Foreskin keratinocyte (primary cell): ENCODE measurements at places on chromosomes 3 and 15.

DNA sequence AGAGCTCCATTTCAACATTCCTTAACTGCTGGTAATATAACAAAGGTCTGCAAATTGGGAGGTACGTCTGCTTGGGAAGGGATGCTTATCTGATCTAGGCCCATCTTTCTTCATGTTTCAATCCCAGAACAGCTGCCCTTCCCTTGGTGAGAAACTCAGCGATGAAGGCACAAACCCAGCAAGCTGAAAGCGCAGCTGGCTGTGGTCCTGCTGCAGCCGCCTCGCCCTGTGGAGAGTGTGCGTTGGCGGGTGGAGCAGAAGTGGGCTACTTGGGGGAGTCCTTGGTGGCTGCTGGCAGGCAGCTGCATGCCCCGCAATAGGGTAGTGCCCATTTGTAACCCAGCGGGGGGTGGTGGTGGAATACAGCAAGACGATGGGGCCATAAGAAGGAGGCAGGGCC, 160.6 kb upstream of the WNT5A start:
- DNase-seq: no peak

GRCh38 chr15:87661454-87662355, 594.8 kb downstream of the NTRK3 start:
- no peak for DNase-seq

- DNase-seq: peak; percentile 48
Observed at GRCh38 chr15:99105514-99106341, 848 bp downstream of the SYNM start.

DNA sequence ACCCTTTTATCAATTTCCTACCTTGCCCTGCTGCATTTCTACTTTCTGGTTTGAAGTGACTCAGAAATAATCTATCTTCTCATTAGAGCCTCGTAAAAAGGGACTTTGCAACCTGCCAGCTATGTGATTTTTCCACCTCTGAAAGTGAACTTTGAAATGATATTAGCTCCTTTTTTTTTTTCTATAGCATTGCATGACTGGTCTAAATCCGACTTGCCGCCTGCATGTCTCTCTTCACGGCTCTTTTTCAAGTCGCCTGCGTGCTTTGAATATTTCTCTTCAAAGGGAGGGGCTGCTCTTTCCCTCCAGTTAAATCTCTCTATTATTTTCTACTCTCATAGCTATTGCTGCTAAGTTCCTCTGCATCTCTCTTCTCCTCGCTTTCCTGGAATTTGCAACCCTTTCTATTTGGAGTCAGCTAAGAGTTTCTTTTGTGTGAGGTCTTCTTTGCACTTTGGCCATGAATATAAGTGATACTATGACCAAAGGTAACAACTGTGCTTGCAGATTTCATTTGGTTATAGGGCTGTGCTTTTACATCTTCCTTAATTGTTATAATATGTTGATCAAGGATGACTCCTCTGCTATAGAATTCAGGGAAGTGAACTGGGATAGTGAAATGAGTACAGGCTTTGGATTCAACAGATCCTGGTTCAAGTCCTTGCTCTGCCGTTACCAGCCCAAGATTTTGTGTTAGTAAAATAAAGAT, 541.1 kb downstream of the AGBL1 start:
- no peak for DNase-seq

GRCh38 chr3:187925326-187925725, 180.1 kb upstream of the BCL6 start:
- no peak for DNase-seq

DNA sequence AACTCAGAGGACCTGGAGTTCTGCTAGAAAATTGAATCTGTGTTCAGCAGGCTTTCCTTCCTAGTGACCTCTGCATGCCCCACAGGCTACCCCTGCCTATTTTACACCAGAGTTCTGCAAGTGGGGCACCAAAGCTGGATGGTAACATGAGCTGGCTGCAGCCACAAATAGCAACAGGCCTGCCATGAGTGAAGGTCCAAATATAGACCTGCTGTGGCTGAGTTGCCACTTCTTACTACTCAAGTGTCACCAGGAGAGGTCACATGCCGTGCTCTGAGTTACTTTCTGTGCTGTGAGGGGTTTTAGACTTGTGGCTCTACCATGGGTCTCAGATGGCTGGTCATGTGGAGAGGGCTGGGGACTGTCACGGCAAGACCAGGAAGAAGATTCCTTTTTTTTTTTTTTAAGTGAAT, at the start of gene FSD2:
Gene FSD2 (minus strand): TSS at position 76 of the 413 bp plus-strand sequence. CDS start 18,679 bp downstream, outside the sequence.
- no peak for DNase-seq

DNA sequence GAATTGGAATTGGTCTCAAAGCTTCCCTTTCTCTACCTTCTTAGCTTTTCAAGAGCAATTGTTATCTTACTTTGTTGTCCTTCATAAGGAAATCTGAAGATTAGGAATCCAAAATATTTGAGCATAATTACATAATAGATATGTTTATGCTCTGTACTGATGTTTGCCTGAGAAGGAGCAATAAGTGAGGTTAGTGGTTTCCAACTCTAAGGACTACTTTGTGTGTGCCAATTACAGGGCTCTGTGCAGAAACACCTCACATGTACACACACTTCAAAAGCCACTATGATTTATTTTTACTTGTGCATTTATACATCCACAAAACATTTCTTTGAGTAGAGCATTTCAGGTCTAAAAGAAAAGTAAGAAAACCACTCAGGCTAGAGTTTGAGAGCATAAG, 49.9 kb downstream of the MME start:
- DNase-seq: no peak

- no peak for DNase-seq
Observed at GRCh38 chr3:32432711-32433530, 41.3 kb downstream of the CMTM7 start.

- no peak for DNase-seq
Observed at GRCh38 chr15:92683511-92683834, 27.9 kb upstream of the FAM174B start.

- no peak for DNase-seq
Observed at GRCh38 chr15:59407946-59408345, 30.0 kb upstream of the FAM81A start.

DNA sequence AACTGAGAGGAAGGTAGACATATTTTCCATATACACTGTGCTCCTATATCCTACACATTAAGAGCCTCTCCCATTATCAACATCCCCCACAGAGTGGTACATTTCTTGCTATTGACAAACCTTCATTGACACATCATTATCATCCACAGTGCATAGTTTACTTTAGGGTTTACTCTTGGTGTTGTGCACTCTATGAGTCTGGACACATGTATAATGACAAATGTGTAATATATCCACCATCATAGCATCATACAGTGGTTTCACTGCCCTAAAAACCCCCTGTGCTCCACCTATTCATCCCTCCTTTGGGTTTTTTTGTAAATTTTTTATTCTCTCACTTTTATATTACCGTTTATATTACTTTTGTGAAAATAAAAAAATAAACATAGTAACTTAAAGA, 22.2 kb upstream of the CLDN18 start:
- DNase-seq: no peak

DNA sequence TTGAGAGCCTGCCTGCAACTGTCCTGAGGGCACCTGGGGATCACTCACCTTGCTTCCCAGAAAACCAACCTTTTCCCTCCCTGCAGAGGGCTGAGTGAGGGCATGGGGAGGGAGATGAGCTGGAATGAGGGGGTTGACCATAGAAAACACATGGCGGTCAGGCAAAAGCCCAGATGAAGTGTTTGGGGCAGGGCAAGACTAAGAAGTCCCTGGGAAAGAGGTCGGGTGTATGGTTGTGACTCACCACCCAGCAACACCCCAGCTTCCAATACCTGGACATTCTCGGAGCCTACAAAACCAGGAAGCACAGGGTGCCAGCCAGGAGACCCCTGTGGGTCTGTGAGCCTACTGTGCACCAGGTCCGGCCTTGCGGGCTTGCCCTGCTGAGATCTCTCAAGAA, 95.3 kb upstream of the ATP2B2 start:
- no peak for DNase-seq

DNA sequence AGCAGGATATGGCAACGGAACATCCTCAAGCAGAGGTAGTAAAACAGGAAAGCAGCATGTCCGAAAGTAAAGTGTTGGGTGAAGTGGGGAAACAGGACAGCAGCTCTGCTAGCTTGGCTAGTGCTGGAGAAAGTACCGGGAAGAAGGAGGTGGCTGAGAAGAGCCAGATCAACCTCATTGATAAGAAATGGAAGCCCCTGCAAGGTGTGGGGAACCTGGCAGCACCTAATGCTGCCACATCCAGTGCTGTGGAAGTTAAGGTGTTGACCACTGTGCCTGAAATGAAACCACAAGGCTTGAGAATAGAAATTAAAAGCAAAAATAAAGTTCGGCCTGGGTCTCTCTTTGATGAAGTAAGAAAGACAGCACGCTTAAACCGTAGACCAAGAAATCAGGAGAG, 14.3 kb upstream of the ZBTB47 start:
- DNase-seq: no peak

- no peak for DNase-seq
Observed at GRCh38 chr3:101512396-101512645, 691 bp downstream of the SENP7 start.

DNA sequence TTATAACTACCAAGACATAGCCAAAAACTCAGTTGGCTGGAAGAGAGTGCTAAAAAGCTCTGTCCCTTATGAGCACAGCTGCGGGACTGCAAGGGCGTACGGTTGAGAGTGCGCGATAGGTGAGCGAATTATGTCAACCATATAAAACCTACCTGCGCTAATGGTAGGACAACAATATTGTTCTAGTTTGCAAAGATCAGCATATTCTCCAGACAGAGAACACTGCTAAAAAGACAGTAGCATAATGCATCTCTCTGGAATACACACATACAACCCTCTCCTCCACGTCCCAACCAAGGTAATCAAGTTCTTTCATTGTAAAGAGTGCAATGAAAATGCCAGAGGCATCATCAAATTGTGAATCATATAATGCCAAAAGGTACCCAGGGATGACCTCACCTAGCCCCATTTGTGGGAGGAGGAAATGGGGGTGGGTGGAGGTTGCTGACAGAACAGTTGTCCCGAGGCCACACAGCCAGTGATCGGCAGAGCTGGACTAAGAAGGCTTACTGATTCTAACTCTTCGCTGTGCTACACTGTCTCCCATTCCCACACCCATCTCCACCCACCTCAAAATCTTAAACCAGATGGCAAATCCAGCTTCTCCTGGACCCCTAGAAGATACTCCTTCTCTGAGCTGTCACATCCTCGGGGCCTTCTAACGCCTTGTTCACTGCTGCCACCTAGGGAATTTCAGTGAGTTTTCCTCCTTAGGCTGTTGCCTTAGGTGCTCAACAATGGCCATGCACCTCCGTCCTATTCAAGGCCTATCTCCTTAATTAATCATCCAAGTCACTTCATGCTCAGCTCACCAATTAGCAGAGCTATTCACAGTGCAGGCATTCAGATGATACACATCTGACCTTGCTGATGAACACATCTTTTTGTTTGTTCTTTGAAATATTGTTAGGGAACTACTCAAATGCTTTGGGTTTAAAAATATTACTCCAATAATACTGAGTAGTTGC, 60.7 kb downstream of the RPL22L1 start:
- DNase-seq: peak; percentile 85

DNA sequence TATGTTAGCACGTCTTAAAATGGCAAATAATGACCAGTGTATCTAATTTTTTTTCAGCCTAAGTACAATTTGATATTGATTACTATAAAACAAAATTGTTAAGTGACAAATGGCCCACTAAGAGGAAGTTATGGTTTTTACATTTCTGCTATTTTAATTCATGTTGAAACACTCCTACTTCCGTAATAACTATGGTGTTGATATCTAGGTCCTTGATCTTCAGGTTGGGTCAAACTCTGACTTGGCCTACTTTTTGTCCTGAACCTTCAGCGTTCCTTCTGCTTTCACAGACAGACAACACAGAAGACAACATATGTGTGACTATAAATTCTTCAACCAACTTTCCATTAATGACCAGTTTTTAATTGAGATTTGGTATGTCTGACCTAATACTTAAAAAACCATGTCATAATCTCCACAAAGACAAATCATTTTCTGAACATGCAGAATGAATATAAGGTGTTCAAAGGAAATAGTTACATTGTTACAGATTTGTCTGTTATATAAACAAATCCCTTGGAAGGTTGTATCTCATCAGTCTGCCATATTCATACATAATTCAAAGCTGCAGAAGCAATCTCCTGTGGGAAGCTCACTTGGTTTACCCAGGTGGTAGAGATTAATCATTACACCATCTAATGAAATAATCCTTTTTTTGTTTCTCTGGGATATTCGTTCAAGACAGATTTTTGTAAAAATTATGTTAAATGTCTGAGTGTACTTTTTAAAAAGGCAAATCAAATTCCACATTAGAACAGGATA, 92.1 kb upstream of the TSPAN3 start:
- DNase-seq: no peak

GRCh38 chr3:188390775-188391443, 237.0 kb downstream of the LPP start:
- no peak for DNase-seq

DNA sequence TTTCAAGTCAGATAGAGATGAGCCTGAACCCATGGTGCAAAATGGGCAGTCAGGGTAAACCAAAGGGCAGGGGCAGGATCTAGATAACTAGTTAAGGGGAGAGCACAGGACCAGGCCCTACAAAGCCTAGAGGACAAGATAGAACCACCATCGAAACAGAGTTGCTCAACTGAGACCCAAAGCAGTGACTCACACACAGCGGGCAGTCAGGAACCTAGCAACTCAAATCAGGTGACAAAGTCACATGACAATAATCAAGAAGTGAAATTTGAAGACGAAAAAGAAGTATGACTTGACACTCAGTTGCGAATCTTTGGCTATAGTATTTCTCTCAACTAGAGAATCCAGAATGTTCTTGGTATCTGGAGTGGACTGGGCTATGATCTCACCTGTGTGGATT, 136.0 kb upstream of the PTPRG start:
- no peak for DNase-seq

DNA sequence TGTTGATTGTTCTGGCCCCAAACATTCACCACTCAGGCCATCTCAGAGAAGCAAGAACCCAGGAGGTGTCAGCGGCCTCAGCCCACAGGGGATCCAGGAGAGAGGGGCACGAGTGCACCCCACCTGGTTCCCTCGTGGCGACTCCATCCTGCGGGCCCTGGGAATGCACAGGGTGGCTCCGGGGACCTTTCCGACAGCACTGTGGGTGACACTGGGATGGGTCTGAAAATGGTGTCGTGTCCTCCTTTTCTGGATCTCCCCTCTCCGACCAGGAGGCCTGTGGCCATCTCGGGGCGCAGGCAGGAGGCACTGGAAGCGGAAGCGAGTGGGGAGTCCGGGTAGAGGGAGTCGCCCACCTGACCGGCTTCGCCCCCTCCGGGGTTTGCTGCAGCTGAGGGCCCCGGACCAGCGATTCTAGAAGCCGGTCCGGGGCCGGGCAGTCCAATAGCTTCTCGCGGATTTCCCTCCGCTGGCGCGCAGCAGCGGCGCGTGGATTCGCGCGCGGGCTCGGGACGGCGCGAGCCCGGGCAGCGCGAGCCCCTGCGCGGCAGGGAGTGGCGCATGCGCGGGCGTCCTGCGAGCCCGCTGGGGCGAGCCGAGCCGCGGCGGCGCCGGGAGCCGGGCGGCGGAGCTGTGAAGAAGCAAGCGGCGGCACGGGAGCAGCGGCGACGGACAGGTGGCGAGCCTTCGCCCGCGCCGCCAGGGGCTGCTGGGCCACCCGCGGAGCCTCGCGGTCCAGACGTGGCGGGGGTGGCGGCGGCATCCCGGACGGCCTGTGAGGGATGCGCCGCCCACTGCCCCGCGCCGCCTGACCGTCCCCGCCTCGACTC, at the start of gene DOCK3:
Gene DOCK3 (plus strand): TSS at position 579 of the 830 bp plus-strand sequence. CDS start 337 bp downstream, outside the sequence.
- no peak for DNase-seq

GRCh38 chr15:95125803-95126202, 894.4 kb downstream of the MCTP2 start:
- no peak for DNase-seq

GRCh38 chr3:18586076-18586475, 160.9 kb upstream of the SATB1 start:
- no peak for DNase-seq
